ENCODE measurements at places on chromosomes 12 and 14.

GRCh38 chr12:26340649-26341048, 145.3 kb downstream of the SSPN start:
- DNase-seq, result no peak

DNA sequence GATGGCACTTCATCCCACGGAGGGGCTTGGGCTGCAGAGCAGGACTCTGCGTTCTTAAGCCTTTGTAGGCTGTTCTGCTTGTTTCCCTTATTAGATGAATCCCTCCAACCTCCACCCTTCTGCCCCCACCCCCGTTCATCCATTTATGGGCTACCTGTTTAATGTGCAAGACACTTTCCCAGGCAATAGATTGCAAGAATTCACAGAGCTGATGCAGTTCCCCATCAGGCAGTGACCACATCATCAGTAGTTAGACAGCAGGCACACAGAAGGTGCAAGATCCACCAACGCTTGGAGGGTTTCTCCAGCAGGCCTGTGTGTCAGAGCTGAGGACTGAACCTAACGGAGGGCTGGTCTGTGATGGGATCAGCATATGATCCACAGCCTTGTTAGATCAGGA, 1.2 kb upstream of the C1R start:
- DNase-seq, result no peak

- no peak for DNase-seq
Measured at GRCh38 chr12:19539836-19540235, 100.5 kb downstream of the AEBP2 start.

GRCh38 chr12:75000120-75000519, 209.5 kb downstream of the KCNC2 start:
- DNase-seq, result no peak

- peak; percentile 55 for DNase-seq
Measured at GRCh38 chr12:7108003-7108795, 815 bp downstream of the C1RL start.

DNA sequence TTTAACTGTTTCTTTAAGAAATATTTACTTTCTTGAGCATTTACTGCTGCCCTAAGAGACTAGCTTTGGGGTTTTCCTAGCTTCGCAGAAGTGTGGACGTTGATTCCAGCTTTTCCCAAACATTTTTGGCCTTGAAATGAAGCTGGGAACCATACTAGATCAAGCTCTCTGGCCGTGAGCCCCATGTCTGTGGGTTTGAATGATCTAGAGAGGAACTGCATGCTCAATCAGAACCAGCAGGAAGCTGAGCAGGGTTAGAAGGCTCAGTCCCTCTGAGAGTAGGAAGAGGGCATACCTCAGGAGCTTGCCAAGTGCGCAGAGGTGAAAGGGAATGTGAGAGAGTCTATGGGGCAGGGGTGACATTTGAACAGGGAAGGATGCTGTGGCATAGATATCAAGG, 292.1 kb downstream of the CACNA1C start:
- no peak for DNase-seq

GRCh38 chr12:77328326-77328725, 263.0 kb upstream of the E2F7 start:
- no peak for DNase-seq

GRCh38 chr12:124428792-124429281, 133.9 kb downstream of the RFLNA start:
- no peak for DNase-seq

DNA sequence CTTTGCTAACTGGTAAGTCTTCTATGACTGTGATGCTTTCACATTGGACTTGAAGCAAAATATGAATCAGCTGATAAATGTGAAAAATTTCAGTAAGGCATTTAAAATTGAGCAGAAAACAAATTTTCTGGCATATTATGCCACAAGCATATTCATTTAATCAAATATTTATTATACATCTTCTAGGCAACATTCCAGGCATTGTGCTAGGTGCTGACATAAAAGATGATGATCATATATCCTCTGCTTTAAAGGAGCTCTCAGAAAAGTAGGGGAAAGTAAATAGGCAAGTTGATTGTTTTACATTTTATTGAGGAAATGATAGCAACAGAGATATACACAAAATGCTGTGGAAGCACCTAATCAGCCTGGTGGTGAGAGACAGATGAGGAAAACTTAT, 248.9 kb downstream of the SLC16A7 start:
- DNase-seq, result no peak

DNA sequence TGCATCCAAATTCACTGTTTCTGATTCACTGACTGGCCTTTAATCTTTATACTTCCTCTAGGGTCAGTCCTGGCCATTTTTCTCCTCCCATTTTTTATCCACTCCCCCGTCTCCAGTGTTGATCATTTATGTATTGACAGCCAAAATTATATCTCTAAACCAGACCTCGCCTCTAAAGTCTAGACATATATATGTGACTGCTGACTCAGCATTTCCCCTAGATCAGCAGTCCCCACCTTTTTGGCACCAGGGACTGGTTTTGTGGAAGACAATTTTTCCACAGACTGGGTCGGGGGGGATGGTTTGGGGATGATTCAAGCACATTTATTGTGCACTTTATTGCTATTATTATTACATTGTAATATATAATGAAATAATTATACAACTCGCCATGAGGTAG, 88.3 kb upstream of the DAAM1 start:
- no peak for DNase-seq

DNA sequence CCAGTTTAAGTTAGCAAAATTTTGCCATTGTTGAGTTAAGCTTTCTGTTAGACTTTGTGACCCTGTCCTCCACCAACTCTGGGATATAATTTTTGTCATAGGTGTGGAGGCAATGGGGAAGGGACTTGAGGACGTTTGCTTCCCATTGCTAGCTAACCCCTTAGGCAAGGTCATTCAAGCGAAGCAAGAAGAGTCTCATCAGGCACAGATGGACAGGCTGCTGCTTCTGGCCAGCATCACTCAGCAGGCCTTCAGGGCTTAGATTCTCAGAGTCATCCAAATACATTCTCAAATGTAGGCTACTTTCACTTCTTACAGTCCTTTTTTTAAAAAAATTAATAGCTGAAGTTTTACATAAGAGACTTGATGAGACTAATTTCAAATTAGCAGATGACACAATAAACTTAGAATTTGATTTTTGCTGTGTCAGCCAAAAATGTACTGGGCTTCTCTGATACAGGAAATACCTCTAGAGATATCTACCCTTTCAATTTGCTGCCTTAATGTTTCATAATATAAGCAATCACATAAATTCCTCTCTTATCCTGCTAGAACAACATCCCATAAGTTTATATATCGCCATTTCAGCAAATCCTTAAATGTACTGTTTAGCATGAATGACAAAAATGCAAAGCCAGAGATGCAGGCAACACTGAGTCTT, 875.2 kb downstream of the FLRT2 start:
- DNase-seq, result no peak

- no peak for DNase-seq
Measured at GRCh38 chr14:32513571-32514009, 184.5 kb downstream of the AKAP6 start.

- no peak for DNase-seq
Measured at GRCh38 chr12:46456356-46457334, 84.1 kb upstream of the SLC38A2 start.

DNA sequence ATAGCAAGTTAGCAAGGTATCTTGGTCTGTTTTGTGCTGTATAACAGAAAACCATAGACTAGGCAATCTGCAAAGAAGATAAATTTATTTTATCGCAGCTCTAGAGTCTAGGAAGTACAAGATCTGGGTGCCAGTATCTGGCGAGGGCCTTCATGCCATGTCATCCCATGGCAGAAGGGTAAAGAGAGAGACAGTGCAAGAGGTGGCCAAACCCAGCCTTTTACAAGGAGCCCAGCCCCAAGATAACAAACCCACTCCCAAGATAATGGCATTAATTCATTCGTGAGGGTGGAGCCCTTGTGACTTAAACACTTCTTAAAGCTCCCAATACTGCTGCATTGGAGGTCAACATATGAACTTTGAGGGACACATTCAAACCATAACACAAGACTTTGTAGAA, 16.9 kb downstream of the RPS29 start:
- DNase-seq, result no peak

- no peak for DNase-seq
Measured at GRCh38 chr14:70881549-70882177, 25.6 kb upstream of the PCNX1 start.

DNA sequence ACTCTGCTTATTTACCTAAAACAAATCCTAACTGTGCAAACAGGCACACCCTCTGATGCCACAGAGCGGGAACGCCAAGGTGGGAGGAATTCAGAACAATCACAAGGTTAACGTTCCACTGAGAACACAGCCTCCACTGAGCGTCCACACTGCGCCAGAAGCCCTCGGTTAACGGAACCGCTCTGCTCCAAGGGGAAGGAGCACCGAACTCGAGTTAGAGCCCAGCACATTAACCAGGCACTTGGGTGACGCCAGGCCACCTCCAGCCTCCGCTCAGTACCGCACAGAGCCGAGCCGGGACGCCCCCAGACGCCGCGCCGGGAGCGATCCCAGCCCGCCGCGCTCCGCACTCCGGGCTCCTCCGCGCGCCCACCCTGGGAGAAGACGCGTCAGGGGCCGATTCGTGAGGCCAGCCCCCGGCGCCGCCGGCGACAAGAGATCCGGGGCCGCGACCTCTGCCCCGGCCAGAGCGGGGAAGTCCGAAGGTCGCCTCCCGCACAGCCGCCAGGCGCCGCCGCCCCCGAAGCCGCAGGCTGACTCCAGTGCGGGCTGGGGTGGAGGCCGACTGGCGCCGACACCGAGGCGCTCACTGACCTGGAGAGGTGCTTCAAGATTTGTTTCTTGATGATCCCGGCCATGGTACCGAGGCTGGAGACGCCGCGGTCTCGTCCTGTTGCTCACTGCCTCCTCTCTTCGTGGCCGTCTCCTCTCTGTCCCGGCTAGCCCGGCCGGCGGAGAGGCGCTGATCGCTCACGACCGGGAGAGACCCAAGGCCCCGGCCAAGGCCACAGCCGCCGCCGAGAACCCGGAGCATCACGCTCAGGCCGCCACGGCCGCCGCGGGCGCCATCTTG, 450 bp downstream of the BLTP3B start:
- DNase-seq, result no peak

GRCh38 chr12:88298761-88299242, 156.7 kb downstream of the TMTC3 start:
- DNase-seq, result no peak

GRCh38 chr14:85437148-85437547, 92.8 kb upstream of the FLRT2 start:
- no peak for DNase-seq

DNA sequence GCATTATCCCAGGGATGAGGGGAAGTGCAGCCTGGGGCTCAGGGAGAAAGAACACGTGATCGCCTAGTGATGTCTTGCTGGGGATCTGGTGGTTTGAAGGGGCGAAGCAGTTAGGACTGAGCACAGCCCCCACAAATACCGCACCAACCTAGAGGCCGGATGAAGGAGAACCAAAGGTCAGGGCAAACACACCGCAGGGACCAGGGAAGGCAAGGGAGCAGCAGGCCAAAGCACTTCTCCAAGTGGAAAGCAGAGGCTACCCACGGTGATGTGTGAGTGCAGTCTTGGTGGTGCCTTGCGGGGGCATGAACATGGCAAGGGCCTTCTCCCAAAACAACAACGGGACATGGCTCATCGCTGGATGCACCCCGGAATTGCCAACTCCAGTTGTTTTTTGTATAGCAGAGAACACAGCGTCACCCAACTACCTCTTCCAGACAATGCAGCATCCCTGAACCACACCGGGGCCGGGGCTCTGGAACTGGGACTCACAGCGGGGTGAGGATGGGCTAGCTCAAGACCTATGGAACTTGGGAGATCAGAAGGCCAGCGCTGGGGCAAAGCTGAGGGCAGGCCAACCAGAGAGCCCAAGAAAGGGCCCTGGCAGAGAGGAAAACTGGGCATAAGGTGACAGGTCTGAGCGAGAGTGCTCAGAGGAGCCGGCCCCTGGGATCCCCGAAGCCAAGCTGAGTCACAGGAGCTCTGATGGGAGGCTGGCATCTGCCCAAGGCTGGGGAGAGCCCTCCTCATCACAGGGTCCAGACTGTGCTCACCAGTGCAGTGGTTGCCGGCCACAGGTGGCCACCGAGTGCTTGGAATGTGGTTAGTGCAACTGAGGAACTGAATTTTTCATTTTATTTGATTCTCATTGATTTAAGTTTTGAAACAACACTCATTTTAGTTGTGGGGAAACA, 11.1 kb downstream of the GALNT16 start:
- no peak for DNase-seq

DNA sequence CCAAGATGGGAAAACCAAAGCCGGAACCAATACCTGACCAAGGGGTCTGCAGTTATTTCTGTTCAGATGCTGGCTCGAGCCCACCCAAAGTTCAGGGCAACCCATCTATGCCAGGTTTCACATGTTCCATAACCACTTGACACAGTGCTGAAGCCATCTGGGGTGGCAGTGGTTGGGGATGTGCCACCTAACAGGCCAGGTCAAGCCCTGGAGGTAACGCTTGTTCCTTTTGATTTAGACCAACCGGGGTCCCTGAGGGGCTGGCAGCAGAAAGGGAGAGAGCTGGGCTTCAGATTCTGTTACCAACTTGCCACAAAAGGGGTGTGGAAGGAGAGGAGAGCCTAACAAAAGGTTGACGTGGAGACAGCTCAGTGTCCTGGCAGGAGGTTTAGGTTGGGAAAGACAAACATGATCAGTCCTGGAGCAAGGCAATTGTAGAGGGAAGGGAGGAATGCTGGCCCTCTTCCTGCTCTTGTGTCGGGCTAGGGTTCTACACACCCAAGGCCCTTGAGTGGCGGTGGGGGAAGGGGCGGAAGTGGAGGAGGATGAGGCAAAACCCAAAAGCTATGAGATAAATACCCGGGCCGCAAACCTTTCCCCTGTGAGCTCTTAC, 31.9 kb downstream of the CACNA2D4 start:
- no peak for DNase-seq

DNA sequence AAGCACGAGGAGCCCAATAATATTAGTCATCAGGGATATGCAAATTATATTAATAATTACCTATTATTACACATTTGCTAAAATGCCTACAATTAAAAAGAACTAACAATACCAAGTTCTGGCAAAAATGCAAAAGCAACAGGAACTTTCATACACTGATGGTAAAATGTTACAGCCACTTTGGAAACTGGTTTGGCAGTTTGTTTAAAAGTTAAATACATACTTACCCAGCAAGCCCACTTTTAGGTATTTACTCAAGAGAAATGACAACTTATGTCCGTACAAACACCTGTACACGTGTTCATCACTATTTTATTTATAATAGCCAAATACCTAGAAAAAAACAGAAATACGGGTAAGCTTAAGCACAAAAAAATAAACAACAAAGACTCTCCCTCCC, 17.0 kb downstream of the WDR89 start:
- DNase-seq, result no peak

- DNase-seq, result no peak
Measured at GRCh38 chr12:40534828-40535227, 157.4 kb upstream of the CNTN1 start.

- DNase-seq, result no peak
Measured at GRCh38 chr12:48688836-48689235, 6.8 kb upstream of the KANSL2 start.

DNA sequence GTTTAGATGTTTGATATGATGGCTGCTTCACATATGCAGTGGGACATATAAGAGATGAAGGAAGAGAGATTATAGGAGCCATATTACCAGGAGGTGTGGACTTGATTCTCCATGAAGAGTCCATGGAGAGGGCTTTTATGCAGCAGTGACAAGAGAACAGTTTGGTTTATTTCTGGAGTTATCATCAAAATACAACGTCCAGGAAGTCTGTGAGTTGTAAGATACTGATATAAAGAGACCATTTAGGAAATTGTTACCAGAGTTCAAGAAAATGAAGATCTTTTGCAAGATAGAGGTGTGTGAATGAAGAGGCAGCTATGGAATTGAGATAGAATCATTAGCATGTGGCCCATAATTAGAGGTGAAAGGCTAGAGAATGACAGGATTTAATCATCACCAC, 431.7 kb downstream of the NPAS3 start:
- no peak for DNase-seq

- no peak for DNase-seq
Measured at GRCh38 chr14:96158735-96159134, 45.9 kb upstream of the BDKRB2 start.
